ENCODE measurements at places on chromosomes 16 and 17. TPM values are rescaled to one million over a fixed set of nuclear protein-coding genes. Genes with fewer than 3 reads are reported as not detected.

GRCh38 chr17:74037320-74037719 is 166.2 kb upstream of the RPL38 start:
- DNase-seq: no peak

DNA sequence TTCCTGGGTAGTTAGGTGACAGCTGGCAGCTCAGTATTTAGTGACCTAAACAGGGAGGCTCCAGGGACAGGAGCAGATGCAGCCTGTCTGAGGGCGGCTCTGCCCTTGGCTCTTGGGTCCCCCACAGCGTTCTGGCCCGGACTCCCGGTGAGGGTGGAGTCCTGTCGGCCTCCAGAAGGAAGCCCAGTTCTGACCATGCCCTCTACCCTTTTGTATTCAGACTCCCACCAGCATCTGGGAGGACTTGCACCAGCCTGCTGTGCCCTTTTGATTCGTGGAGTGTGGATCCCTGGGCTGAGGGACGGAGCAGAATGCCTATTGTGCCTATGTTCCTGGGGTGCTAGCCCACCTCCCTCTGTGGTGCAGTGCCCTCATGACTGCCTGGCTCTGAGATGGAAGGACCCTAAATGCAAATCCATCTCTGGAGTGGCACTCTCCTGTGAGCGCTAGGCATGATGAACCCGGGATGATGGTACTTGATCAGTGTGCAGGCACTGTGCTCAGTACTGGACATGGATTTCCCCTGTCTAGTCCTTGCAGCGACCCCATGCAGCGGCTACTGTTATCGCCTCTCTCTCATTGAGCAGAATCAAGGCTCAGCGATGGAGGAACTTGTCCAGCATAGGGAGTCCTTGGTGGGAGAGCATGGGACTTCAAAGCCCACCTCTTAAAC is 123.1 kb downstream of the SNX29 start:
- no peak for DNase-seq

GRCh38 chr16:3734758-3735221 is 17.5 kb upstream of the TRAP1 start:
- DNase-seq: no peak

GRCh38 chr17:47704116-47704515 is 10.2 kb downstream of the TBKBP1 start:
- DNase-seq: peak; percentile 30

DNA sequence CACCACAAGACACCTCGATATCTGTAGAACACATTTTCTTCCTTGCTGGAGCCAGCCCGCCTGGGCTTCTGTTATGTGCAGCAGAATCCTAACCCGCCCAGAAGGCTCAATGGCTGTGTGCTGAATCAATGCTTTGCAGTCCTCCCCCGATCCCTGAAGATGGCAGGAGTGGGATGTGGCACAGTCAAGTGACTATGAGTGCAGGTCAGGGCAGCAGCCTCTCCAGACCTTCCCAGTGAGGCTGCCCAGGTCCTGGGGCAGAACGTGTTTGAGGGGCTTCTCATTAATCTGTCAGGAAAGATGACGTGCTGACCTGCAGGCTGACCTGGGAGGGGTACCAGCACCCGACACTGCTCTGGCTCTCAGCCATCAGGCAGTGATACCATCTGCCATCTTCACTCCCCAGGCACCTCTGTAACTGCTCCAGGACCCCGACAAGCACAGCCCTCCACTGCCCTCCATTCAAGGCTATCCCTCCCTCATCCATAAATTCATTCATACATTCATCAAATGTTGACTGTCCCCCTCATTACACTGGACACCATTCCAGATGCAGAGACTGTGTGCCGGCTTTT is 35.2 kb downstream of the LRRC75A start:
- no peak for DNase-seq

DNA sequence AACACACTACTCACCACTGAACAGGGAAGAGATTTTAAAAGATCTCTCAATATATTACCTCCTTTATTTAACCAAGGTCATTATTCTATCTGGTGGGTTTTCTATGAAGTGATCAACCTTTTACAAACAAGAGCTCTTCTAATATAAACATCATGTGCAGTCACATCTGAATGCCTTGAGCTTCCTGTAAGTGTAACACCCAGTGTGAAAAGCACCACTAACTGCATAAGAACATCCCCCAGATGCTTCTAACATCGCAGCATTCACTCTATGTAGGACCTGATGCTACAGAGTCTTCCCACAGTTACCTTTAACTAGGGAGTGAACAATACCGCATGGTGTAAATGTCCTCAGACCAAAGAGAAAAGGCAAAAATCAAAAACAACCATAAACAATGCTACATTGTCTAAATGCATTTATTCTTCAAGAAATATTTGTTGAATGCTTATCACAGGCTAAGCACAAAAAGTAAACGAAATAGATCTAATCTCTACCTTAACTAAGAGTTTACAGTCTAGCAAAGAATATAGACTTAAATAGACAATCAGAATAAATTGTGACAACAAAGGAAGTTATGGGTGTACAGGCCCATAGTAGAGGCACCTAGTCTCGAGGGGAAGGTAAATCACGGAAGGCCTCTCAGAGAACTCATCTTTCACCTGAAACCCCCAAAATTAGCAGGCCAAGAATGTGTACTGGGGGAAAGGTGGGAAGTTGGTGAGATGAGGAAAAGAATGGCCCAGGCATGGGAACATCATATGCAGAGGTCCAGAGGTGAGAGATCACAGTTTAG is 16.2 kb downstream of the SKAP1 start:
- DNase-seq: no peak

DNA sequence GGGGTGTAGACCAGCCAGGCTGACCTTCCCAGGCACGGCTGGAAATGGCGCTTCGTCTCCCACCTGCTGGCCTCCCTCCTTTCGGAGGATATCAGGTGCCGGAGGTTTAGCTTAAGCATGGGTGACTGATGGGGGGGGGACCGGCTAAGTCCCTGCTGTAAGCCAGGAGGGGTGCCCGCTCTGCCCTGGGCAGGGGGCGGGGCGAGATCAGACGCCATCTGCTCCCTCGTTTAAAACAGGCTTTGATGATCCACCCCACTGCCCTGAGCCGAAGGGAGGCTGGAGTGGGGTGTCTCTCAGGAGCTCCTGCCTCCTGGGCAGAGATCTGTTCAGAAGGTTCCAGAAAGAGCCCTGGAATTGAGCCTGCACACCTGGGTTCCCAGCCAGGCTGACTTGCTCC is 26.0 kb downstream of the C16orf74 start:
- no peak for DNase-seq

DNA sequence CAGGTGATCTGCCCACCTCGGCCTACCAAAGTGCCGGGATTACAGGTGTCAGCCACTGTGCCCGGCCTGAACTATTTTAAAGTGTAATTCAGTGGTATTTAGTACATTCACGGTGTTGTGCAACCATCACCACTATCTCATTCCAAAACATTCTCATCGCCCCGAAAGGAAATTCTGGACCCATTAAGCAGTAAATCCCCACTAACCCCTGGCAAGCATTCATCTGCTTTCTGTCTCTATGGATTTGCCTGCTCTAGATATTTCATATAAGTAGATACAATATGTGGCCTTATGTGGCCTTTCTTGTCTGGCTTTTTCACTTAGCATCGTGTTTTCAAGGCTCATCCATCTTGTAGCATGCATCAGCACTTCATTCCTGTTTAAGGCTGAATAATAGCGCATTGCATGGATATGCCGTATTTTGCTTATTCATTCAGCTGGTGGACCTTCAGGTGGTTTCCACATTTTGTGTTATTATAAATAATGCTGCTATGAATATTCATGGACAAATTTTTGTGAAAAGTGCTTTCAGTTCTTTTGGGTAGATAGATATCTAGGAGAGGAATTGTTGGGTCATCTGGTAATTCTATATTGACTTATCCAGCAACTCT is 8.4 kb upstream of the HERPUD1 start:
- no peak for DNase-seq

DNA sequence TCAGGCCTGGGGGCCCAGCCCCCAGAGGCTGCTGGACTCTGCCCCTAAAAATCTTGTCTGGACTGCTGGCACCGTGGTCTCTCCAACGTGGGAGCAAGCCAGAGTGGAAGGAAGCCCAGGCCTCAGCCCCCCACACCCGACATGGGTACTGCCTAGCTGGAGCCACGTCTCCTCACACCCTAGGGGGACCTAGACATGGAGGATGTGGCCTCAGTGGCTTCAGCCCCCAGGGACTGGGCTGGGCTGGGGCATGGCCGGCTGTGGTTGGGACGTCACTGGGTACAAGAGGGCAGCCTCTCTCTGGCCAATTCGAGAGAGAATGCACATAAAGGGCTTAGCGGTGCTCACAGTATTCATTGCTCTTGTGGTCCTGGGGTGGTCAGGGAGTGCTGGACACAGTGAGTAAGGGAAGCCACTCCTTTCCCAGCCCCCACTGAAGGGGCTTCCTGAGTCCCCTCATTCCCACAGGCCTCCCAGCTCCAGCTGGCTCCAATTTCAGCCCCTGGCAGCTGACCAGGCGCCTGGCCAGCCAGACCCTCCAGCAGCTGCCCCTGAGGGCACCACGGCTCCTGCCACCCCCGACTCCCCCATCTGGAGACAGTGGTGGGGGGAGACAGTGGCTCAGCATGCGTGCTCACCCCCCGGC is 1.1 kb downstream of the CDH15 start:
- DNase-seq: no peak

GRCh38 chr16:85333337-85333736 is 221.1 kb upstream of the CIBAR2 start:
- no peak for DNase-seq

- peak; percentile 87 for DNase-seq
Measured at GRCh38 chr16:68843482-68844210, at the start of gene TANGO6. Gene TANGO6 (plus strand): TSS chr16:68843531. CDS start chr16:68843618, 87 bp downstream.

GRCh38 chr17:2064520-2064971 is 9.6 kb downstream of the HIC1 start:
- DNase-seq: no peak

- no peak for DNase-seq
Measured at GRCh38 chr17:65487161-65487560, 74.3 kb downstream of the AXIN2 start.

- no peak for DNase-seq
Measured at GRCh38 chr16:60771138-60771537, 1265.1 kb downstream of the CDH8 start.

DNA sequence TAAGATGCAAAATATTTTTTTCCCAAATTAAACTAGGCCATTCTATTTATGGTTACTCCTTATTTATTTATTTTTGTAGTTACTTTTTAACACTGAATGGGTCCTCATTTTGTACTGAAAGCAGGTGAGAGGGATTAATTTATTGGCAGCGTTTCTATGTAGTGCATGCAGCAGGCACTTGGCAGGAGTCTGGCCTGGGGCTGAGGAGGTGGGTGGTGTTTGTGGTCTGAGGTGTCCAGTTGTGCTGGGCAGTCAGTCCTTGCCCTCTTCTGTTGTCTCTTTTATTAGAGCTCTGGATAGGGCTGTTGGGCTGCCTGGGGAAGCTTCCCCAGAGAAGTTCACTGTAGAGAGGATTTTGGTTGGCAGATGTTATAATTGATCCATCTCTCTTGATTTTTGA is 12.7 kb downstream of the SEC14L1 start:
- DNase-seq: no peak

DNA sequence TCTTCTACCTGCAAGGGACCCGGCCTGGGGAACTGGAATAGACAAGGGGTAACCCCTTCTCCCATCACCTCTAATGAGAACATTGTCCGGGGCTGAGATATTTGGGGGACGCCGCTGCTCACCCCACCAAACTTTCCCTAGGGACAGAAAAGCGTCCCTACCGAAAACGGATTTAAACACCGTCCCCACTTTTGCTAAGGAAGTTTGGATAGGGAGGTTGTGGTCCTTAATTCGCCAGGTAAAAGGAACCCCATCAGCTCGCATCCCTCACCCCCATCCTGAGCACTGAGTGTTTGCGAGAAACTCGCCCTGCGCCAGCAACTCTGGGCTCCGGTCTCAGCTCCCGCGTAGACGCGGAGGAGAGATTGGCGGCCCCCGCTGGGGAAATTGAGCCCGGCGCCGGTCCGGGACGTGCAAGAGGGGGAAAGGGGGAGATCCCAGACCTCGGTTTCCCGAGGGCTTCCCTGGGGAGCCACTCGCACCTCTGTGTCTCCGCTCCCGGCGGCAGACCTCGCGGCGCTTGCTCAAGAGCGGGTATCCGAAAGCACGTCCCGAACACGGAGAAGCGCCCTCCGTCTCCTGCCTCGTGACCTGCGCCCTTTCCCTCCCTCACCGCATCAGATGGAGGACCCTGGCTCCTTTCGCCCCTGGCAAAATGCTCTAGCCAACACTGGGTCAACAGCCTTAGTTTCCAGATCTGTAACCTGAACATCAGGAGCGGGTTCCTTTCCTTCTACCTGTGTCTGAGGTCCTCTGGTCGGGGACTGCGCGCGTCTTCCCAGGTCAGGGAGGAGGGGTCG is 3.1 kb upstream of the SOX9 start:
- no peak for DNase-seq

OR3A3 gene
- total RNA-seq: not detected

SLC5A10 gene
- not detected for total RNA-seq

HOXB6 gene
- 0.66 TPM for total RNA-seq

ABCA10 gene
- total RNA-seq: 4.2 TPM

XYLT1 gene
- total RNA-seq: 1.4 TPM

CTRL gene
- 0.71 TPM for total RNA-seq

CD300E gene
- 0.30 TPM for total RNA-seq

HEATR9 gene
- not detected for total RNA-seq

CNEP1R1 gene
- total RNA-seq: 18.9 TPM

CORO6 gene
- total RNA-seq: 101 TPM

SKAP1 gene
- 0.27 TPM for total RNA-seq

CHTF18 gene
- total RNA-seq: 3.1 TPM

TNFRSF17 gene
- total RNA-seq: not detected
